ENCODE measurements at places on chromosomes 3 and 15. TPM values are rescaled to one million over a fixed set of nuclear protein-coding genes. Genes with fewer than 3 reads are reported as not detected.
A peak's percentile ranks its signal among the peaks of the same experiment; 100 is the strongest.

GRCh38 chr15:51046016-51046415 is 48.7 kb downstream of the TNFAIP8L3 start:
- no peak for DNase-seq

CISH gene
- polyA plus RNA-seq = 4.0 TPM

MUC20 gene
- polyA plus RNA-seq = 0.12 TPM

DNA sequence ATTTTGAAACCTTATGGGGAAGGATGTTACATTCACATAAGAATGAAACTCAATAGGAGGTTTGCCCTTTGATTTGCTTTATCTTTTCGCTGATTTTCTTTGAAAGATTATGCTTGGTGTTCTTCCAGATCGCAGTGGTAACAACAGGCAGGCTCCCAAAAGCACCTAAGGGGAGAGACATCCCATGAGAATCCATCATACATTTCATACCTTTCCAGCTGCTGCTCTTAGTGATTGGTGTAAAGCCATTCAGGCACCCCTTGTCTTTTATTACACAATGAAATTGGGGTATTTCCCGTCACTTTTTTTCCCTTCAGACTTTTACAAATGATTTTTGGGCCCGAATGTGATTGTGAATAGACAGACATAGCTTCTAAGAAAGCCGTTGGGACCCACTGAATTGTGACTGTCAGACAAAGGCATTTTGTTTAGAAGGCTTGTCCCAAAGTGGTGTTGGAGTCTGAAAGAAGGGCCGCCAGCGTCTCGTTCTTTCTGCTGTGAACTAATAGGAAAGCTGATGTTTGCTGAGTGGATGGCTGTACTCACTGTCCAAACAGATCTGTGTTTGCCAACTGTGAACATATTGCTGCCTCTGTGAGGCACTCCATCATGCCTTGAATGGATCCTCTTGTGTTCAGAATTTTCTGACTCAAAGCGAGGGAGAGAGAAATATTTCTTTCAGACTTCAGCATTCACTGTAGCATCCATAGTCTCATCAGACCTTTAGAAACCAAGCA is 164.3 kb downstream of the FNDC3B start:
- DNase-seq = no peak

- peak; percentile 36 for DNase-seq
Measured at GRCh38 chr15:60590935-60591495, 112.1 kb upstream of the ICE2 start.

GOLGA8H gene
- polyA plus RNA-seq = not detected

SLC12A8 gene
- polyA plus RNA-seq = 3.5 TPM

RCN2 gene
- polyA plus RNA-seq = 55.7 TPM

- no peak for DNase-seq
Measured at GRCh38 chr15:55707951-55708350, 35.0 kb downstream of the PRTG start.

DNA sequence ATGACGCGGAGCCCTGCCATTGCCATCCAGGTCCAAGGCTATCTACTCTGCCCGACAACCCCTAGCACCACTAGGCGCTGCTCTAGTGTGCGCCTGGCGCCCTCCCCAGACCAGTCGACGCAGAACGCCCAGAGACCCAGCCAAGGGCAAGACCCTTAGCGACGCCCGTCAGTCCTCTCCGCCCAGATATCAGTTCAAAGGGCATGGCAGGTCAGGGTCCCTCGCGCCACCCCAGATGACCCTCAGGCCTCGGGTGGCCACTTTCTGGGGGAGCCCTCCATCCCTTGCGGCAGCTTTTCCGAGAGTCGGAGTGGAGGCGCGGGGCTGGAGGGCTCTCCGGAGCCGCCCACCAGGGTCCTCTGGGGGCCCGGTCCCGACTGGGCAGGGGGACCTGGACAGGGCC is 371 bp upstream of the CLSTN2 start:
- DNase-seq = no peak

DNA sequence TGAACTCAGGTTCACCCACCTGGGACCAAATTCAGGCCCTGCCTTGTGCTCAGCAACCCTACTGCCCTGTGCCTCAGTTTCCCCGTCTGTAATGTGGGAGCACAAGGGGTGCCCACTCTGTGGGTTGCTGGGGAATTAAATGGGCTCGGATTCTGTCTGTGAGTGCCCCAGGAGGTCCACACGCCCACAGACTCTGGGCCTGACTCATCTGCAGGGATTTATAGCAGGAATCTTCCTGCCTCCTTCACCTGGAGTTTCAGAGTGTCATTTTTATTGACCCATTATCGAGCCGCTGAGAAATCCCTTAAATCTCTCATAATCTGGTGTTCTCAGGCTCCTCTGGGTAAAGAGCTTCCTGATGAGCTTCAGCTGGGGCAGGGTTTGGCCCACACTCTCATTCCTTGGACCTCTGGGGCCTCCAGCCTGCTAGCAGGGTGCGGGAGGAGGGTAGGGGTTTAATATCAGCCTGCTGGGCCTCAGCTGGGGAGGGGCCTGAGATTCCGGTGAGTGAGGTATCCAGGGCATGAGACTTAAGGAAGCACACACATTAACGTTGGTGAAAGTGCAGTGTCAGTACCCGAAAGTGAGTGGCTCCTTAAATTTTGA is 16.4 kb downstream of the C3orf18 start:
- no peak for DNase-seq

SLC28A2 gene
- polyA plus RNA-seq = not detected

GRCh38 chr3:128173849-128174248 is 20.6 kb downstream of the EEFSEC start:
- no peak for DNase-seq

DNA sequence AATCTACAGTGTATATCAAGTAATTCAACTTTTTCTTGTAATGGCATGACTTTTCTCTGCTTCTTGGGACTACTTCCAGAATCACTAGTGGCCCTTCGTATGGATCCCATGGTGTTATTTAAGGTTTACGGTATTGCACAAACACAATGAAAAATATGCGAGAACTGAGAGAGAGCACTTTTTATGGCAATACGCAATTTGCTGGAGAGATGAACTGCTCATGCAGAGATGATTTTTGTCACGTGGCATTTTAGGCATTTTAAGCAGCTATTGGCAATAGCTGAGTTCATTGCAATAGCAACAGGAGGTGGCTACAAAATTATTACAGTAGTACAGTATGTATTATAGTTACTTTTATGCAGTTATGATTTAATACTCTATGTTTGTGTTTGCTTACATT is 294.0 kb downstream of the UBE2E2 start:
- no peak for DNase-seq

Measured in IMR-90 (cell line).